Pulmonary artery endothelial cell (primary cell): ENCODE measurements at places on chromosomes 1 and 21.

- DNase-seq: no peak
These were observed 759 bp downstream of the AMPD2 start for GRCh38 chr1:109620401-109620791.

DNA sequence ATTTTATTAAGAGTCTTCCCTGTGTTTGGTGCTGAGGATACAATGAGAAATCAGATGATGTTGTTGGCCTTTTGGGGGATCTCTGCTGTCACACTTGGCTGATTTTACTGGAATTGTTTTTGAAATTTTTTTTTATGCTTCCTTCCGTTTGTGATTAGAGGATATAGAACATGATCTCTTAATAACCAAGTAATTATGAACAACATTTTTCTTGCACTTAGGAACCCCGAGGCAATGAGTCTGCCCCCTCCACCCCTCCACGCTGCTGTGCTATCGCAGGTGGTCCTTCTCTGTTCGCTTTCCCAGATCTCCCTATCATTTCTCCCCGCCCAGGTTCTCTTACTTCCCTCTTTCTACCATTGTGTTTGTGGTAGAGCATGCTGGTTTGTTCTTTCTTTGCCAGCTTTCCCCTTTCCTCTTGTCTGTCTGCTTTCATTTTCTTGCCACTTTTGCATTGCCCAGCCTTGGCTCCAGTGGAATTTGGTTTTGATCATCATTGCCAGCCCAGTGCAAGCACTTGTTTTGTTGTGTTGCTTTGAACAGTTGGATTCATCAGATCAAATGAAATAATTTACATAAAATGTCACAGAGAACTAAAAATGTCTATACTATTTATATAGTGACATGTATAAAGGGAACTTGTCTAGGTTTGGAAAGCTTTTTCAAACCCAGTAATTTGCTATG, 73.1 kb upstream of the SCCPDH start:
- no peak for DNase-seq

- DNase-seq: no peak
These were observed 366.3 kb downstream of the RPS6KC1 start for GRCh38 chr1:213417225-213417820.

- DNase-seq: no peak
These were observed 843.8 kb downstream of the USP25 start for GRCh38 chr21:16573578-16573977.

GRCh38 chr1:51679435-51679834, 62.5 kb downstream of the OSBPL9 start:
- no peak for DNase-seq

DNA sequence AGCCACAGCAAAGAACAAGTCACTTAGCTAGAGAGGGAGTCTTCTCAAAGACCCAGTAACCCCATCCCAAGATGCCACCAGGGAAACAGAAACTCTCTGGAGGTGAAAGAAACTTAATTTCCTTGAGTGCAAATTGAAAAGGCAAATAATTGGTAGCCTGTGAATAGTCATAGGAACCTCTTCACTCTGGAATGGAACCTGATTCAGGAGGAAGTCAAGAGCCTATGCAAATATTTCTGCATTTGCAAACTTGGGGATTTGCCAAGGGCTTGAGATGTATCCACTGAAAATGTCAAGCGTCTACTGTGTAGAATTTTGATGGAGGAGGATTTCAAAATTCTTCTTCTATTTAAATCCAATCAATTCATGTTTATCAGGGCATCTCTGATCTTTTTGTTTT, 5.7 kb downstream of the HIVEP3 start:
- DNase-seq: no peak

GRCh38 chr1:36740446-36740845, 257.7 kb upstream of the CSF3R start:
- no peak for DNase-seq

GRCh38 chr1:104295511-104295910, 545.8 kb downstream of the AMY1C start:
- no peak for DNase-seq

GRCh38 chr1:23779826-23780371, 1.7 kb downstream of the PITHD1 start:
- no peak for DNase-seq

- no peak for DNase-seq
These were observed 12.4 kb downstream of the EPHA8 start for GRCh38 chr1:22575532-22576149.

DNA sequence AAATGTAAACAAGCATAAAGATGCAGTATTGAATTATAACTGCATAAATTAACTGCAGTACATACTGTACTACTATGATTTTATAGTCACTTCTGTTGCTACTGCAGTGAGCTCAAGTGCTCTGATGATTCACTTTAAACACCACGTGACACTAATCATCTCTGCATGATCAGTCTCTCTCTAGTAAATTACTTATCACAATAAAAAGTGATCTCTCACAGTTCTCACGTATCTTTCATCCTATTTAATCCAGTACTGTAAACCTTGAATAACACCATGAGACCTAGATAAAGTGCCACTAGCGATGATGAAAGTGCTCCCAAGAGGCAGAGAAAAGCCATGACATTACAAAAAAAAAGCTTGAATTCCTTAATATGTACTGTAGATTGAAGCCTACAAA, 1242.0 kb downstream of the AMY1C start:
- no peak for DNase-seq

GRCh38 chr1:162726555-162726954, 63.9 kb upstream of the HSD17B7 start:
- DNase-seq: no peak

- DNase-seq: no peak
These were observed 9.2 kb downstream of the RAB29 start for GRCh38 chr1:205766038-205766437.

- no peak for DNase-seq
These were observed 62.9 kb downstream of the ADAMTS1 start for GRCh38 chr21:26782331-26782730.

- no peak for DNase-seq
These were observed 10.1 kb upstream of the CNN3 start for GRCh38 chr1:94936861-94937620.

DNA sequence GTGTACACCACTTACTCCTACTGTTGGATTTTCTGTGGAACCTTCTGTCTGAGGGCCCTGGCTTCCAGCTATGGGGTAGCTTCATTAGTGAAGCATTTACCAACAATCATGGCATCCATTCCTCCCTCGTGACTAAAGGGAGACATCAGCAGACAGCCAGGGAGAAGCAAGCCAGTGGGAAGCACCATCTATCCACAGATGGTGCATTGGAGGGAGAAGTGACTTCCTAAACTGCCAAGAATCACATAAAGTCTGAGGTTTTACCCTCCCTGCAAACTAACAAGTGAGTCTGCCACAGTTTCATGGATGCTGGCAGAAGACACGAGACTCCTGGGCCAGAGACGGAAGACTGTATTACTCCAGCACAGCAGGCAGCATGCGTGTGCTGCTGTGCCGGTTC, 31.4 kb downstream of the UMODL1 start:
- DNase-seq: no peak

DNA sequence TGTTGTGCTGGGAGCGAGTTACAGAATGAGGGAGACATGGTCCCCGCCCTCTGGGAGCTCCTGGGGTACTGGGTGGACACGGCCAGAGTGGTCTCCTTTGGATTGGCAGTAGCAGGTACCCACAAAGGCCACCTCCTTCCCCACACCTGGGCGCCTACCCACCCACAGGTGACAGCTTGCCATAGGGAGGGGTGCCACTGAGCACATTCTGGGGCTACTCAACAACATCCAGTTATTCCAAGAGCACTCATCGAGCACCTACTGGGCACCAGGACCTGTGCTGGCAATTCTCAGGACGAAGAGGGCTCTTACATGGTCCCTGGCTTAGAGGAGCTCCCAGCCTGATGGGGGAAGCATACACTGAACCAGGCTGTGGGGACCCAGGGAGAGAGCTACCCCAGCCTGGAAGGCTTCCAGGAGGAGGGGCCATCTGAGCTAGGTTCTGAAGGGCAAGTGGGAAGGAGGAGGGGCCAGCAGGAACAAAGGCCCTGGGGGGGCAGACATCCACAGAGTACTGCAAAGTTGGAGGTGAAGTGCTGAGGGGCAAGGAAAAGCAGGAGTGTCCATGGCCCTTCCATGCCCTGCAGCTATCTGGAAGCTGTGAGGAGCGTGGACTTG, 22.0 kb downstream of the MRPL37 start:
- no peak for DNase-seq

DNA sequence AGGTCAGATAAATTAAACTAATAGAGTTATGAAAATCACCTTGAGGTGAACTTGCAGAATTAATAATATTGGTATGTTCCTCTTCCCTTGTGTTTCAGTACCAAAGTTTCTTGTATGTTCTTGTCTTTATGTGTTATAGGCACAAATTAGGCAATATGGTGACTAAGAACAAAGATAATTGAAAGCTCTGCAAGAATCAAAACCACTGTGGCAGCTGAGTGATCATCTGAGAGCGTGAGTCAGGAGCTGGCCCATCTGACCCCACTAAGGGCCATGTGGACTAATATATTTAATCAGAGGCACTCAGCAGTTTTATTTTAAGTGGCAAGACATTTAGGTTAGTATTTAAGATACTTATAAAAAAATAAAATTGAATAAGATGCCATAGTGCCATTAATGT, 12.8 kb upstream of the CASQ2 start:
- no peak for DNase-seq

GRCh38 chr1:150512846-150513245, 2.7 kb upstream of the FALEC start:
- DNase-seq: no peak

- DNase-seq: no peak
These were observed 115.5 kb downstream of the MIS18A start for GRCh38 chr21:32163386-32163785.

- DNase-seq: no peak
These were observed 153.1 kb downstream of the AK5 start for GRCh38 chr1:77434967-77435366.

GRCh38 chr1:53043271-53043670, 18.7 kb upstream of the PODN start:
- DNase-seq: no peak

- no peak for DNase-seq
These were observed 4.4 kb downstream of the TGFB2 start for GRCh38 chr1:218349348-218350034.

- DNase-seq: no peak
These were observed 22.5 kb downstream of the CHD5 start for GRCh38 chr1:6157528-6158174.

DNA sequence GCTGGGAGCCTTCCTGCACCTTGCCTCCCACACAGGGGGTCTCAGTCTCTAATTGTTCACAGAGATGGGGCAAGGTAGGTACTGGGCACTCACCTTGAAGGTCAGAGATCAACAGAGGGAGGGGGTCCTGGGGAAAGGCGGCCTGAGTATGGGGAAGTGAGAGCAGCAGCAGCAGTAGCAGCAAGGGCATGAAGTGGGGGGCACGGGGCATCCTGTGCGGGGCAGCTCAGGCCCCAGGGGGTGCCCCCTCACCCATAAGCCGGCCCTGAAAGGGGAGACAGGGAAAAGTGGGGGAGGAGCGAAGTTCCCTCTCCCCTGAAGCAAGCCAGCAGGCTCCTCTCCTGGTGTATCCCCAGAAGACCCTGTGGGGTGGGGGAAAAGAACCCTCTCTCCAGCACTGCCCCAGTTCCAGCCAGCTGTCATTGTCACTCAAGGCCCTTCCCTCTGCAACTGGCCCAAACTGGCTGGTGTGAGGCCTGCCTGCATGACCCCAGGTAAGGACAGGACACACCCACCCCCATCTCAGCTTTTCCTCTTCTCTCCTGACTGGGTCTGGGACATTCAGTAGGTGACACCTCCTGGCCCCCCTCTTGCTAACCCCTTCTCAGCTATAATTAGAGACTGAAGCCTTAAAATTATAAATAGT, 3.9 kb downstream of the SEMA6C start:
- DNase-seq: no peak

DNA sequence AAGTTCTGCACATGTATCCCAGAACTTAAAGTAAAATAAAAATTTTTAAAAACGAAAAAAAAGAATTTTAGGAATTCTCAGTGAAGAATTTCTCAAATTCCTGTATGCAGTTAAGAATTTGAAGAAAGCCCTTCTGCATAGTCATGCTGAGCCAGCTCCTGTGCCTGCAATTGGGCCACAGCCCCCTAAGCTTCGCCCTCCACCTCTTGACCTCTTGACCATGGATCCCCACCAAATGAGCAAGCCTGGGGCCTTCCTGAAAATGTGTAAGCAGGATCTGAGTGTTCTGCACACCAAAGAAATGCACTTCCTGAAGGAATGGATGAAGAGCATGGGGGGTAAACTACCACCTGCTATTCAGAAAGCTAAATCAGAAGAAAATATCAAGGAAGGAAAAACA, 52.0 kb downstream of the NBPF6 start:
- DNase-seq: no peak

GRCh38 chr1:50332941-50333594, 90.2 kb downstream of the DMRTA2 start:
- DNase-seq: no peak

DNA sequence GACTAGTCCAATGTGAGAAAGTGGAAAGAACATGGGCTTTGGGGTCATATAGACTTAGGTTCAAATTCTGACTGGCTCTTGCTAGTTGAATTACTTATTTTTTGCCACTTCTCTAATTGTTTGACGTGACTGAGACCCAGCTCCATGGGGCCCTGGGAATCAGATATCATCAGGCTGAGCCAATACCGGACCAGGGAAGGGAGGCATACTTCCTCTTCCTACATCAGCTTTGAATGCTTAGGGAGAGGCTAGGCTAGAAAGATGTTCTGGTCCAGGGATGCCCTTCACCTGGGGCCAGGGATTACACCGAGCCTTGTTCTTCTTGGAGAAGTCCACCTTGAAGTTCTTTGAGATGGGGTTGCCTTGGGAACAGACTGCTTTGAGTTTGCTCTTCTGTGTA, 3.7 kb upstream of the NR1I3 start:
- no peak for DNase-seq

- no peak for DNase-seq
These were observed 29.4 kb upstream of the RBM15 start for GRCh38 chr1:110309767-110310166.

DNA sequence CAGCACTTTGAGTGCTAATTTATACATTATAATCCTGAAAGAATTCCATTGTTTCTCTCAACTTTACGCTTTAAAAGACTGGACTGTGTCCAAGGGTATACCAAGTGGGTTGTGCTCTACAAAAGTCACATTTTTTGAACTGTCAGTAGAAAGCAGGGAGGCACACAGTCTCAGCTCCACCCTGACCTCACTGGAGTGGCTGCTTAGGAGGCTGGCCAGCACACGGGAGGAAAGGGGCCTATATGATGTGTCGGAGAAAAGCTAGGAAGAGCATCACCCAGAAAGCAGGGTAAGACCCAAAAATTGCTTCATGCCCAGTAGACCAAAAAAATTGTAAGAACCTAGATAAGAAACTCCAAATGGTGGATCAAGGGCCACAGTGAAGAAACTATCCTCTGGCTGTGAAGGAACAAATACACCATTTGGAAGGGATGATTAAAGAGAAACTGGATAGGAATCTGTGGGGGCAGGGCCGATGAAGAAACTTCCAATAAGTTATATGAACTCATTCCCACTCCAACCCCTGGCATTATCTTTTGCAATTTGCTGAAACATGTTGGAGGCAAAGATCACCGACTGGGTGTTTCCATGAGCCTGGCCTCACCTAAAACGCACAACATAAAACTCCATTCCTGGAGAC, 1.9 kb downstream of the S100A10 start:
- DNase-seq: no peak

GRCh38 chr1:181919542-181919941, 142.0 kb downstream of the ZNF648 start:
- DNase-seq: no peak

GRCh38 chr1:160657250-160657781, 10.5 kb upstream of the SLAMF1 start:
- no peak for DNase-seq

GRCh38 chr21:45709173-45709572, 65.6 kb downstream of the PCBP3 start:
- DNase-seq: no peak
